Activated T-helper 1 cell treated with anti-CD3 and anti-CD28 coated beads, Interleukin-12 subunit alpha, Interleukin-12 subunit beta, Interleukin-2, Interleukin-4 antibody, amounts not matched to agents 30 ng/mL and 10 ng/mL and 1 ng/mL, durations not matched to agents 14 hours and 24 hours and 36 hours (primary cell): ENCODE measurements at places on chromosomes 5 and 9. TPM values are rescaled to one million over a fixed set of nuclear protein-coding genes. Genes with fewer than 3 reads are reported as not detected.

- peaks cover 3% of the 10 kb centered on the region for H3K27me3 ChIP-seq
- DNase-seq: no peak
- no peaks in the 10 kb centered on the region for H3K36me3 ChIP-seq
- H3K27ac ChIP-seq: no peak overlapping the region
Observed at GRCh38 chr5:139723986-139724587, 71.5 kb upstream of the PSD2 start.

DNA sequence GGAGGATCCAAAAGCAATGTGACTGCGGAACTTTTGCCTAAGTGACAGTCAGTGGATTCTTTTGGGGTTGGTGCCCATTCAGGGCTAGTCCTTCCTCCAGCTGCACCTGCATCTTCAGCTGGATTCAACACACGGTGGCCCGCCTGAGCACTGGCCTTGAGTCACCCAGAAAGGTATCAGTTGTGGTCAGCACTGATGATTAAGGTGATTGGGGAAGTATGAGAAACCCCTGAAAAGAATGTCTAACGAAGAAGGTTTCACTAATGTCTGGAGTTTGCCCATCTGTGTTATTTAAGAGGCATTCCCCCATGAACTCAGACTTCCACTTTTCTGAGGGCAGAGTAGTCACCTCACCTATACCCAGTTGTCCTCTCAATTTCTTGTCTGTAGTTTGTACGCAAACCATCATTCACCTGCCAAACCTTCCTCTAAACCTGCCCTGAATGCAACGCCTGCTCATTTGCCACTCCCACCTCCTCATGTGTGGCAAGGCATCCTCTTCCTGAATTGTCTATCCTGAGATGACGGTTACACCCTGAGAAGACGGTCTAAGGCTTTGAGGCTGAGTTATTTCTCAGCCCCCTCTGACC is 27.2 kb downstream of the CSF2 start:
- peaks cover 33% of the 10 kb centered on the region for H3K36me3 ChIP-seq
- peak overlapping the region; percentile 8 for H3K4me3 ChIP-seq
- peak overlapping the region; percentile 100 for H3K27ac ChIP-seq
- DNase-seq: no peak

The LRRTM2 gene
- total RNA-seq: 0.12 TPM in 1 of 2 replicates, not detected in the other

- H3K4me1 ChIP-seq: no peaks in the 10 kb centered on the region
- H3K27ac ChIP-seq: no peak overlapping the region
- no peaks in the 10 kb centered on the region for H3K36me3 ChIP-seq
- DNase-seq: no peak
Observed at GRCh38 chr9:34574571-34574970, 15.0 kb downstream of the CNTFR start.

The SLC6A7 gene
- not detected in 2 replicates for total RNA-seq

GRCh38 chr5:71891856-71892255 is 172.8 kb downstream of the CARTPT start:
- H3K27ac ChIP-seq: no peak overlapping the region
- peaks cover 2% of the 10 kb centered on the region for H3K27me3 ChIP-seq
- no peaks in the 10 kb centered on the region for H3K4me1 ChIP-seq
- H3K36me3 ChIP-seq: no peaks in the 10 kb centered on the region

GRCh38 chr5:83563631-83564030 is 92.1 kb downstream of the VCAN start:
- H3K27me3 ChIP-seq: peaks cover 20% of the 10 kb centered on the region
- H3K36me3 ChIP-seq: no peaks in the 10 kb centered on the region
- DNase-seq: no peak
- no peaks in the 10 kb centered on the region for H3K4me1 ChIP-seq
- no peak overlapping the region for H3K27ac ChIP-seq

DNA sequence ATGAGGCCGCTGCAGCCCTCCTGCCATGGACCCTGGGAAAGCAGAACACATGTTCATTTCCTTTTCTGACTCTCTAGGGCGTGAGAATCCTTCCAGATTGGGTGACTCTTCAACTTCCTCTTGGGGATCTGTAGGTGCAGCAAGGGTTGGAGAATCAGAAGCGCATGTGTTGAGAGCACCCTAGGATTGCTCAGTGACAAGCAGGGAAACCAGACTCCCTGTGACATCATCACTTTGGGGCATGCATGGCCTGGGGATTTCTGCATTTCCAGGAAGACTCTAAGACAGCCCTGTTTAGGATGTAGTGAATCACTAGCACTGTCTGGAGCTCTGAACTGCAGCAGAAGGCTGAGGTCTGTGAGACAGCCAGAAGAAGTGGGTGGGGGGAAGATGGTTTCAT is 15.1 kb upstream of the LCP2 start:
- H3K36me3 ChIP-seq: peaks cover 3% of the 10 kb centered on the region
- H3K4me1 ChIP-seq: peaks cover 54% of the 10 kb centered on the region
- peak overlapping the region; percentile 91 for H3K27ac ChIP-seq
- peak overlapping the region; percentile 80 for H3K4me3 ChIP-seq
- peak; percentile 61 for DNase-seq

The TMEM174 gene
- not detected in 2 replicates for total RNA-seq

- H3K27me3 ChIP-seq: no peaks in the 10 kb centered on the region
Observed at GRCh38 chr5:178839319-178839704, 20.4 kb upstream of the ZNF354B start.

The SCGB3A1 gene
- not detected in 2 replicates for total RNA-seq

- no peak for DNase-seq
- H3K4me3 ChIP-seq: no peak overlapping the region
- no peaks in the 10 kb centered on the region for H3K27me3 ChIP-seq
- no peak overlapping the region for H3K27ac ChIP-seq
- no peaks in the 10 kb centered on the region for H3K4me1 ChIP-seq
Observed at GRCh38 chr9:113721856-113722255, 154.3 kb upstream of the ZNF618 start.

The SPATA31D4 gene
- total RNA-seq: not detected in 2 replicates

DNA sequence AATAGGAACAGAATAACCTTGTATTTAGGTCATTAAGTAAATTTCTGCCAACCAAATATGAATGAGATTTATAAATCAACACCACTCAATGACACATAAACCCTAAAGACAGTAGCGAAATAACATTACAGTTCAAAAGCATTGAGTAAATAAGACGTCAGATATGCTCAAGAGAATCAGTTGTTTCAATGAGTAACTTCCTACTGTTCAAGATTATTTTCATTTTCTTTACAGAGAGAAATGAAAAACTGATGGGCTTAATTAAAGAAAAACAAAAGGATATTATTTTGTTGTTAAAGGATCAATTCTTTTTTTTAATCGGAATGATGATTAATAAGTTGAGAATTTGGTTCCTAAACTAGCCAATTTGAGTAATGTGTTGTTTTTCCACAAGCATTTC is 150.1 kb downstream of the BNC2 start:
- H3K4me1 ChIP-seq: no peaks in the 10 kb centered on the region
- no peak overlapping the region for H3K27ac ChIP-seq
- H3K4me3 ChIP-seq: no peak overlapping the region
- no peak for DNase-seq

DNA sequence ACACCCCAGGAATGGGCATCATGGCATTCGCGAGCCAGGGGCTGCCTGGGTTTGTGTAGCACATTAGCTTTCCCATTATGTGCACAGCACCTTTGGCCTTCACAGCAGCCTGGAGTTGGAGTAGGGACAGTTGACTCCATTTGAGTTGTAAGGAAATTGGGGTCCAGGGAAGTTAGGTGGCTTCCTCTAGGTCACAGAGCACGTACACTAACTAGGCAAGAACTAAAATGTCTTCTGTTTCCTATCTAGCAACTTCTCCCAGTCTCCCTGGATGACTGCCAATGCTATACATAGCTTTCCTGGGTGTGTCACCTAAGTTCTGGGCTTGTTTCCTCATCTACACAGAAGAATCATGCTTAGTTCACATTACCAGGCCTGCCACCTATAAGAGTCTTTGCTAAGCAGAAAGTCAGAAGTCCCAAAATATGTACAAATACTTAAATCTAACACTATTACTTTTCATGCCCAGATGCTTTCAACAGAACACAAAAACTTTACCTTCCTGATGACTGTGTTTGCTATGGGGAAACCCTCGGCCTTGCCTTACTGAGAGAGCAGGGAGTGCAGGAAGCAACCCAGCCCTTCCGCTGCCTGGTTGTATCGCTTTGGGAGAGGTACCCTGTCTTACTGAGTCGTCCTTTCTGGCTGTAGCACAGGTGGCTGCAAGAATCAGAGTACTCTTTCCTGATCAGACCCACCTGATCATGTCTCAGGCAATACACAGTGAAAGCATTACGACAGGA is 12.0 kb downstream of the MACROH2A1 start:
- H3K4me1 ChIP-seq: peaks cover 82% of the 10 kb centered on the region
- H3K4me3 ChIP-seq: no peak overlapping the region
- peaks cover 64% of the 10 kb centered on the region for H3K36me3 ChIP-seq

DNA sequence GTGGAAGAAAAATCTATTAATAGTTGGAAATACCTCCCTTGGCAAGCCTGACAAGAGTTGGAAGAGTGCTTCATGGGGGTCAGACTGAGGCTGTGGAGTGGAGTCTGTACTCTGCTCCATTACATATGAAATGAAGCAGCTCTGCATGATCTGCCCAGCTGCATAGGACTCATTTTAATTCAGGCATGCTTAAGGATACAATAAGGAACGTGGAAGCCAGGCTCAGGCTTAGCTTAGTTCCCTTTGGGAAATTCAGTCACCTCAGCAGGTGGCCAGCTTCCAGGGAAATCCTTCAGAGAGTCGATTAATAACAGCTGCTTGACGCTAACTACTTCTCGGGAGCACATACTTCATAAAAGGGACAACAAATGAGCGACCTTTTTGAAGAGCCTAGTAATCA is 1672.9 kb upstream of the WWC1 start:
- DNase-seq: no peak
- H3K36me3 ChIP-seq: no peaks in the 10 kb centered on the region
- no peaks in the 10 kb centered on the region for H3K27me3 ChIP-seq
- no peak overlapping the region for H3K27ac ChIP-seq
- no peaks in the 10 kb centered on the region for H3K4me1 ChIP-seq

DNA sequence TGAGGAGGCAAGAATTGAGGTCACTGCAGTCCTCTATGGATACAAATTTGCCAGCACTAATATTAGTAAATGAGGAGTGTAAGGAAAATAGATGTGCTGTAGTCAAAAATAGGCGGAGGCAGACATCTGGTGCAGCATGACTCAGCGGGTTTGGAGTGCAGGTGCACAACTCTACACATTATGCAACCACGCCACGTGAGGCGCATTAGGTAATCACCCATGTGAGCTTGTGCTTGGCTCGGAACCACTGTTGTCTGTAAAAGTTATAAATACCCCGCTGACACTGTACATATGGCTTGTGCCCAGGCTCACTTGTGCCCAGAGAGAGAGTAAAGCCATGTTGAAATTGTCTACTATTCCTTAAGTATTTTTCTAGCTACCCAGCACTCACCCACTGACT is 623.5 kb upstream of the NUDT12 start:
- no peak for DNase-seq
- H3K36me3 ChIP-seq: no peaks in the 10 kb centered on the region
- no peaks in the 10 kb centered on the region for H3K4me1 ChIP-seq
- no peak overlapping the region for H3K27ac ChIP-seq
- H3K4me3 ChIP-seq: no peak overlapping the region
- no peaks in the 10 kb centered on the region for H3K27me3 ChIP-seq

DNA sequence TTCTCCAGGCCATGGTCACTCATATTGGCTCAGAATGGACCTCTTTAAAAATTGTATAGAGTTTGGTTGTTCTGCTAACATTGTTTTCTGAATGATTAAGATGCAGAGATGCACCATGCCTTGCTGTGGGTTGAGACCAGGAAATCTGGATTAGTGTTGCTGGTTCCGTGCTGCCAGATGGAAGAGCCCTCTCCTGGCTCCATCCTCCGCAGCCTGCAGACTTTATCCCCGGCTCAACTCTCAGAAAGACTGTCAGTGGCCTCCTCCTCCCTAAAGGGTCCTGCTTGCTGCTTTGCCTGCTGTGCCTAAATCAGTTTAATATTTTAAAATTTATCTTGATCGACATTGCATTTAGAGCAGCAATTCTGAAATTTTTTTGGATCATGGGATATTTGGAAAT is 196.7 kb downstream of the TENT4A start:
- H3K4me1 ChIP-seq: no peaks in the 10 kb centered on the region
- no peak overlapping the region for H3K27ac ChIP-seq
- no peaks in the 10 kb centered on the region for H3K36me3 ChIP-seq

The SNCB gene
- not detected in 2 replicates for total RNA-seq

DNA sequence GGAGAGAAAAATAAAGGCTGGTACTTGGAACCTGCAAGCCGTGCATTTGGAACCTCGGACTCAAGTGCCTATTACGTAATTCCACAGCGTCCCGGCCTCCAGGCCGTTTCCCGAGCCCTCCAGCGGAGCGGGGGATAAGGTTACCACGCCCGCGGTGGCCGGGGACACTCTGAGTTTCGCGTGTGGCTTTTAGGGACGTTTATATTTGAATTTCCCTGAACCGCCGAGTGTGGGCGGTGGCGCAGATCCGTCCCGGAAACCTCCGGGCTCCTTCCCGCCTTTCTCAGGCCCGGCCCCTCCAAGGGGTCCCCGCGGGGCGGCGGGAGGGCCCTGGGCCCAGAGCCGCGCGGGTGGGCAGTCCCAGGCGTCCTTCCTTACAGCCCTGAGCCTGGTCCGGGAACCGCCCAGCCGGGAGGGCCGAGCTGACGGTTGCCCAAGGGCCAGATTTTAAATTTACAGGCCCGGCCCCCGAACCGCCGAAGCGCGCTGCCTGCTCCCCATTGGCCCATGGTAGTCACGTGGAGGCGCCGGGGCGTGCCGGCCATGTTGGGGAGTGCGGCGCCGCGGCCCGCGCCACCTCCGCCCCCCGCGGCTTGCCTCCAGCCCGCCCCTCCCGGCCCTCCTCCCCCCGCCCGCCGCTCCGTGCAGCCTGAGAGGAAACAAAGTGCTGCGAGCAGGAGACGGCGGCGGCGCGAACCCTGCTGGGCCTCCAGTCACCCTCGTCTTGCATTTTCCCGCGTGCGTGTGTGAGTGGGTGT is at the start of gene LMNB1:
Gene LMNB1, plus strand, starts transcription at position 638 of the 758 bp plus-strand sequence. CDS start 373 bp downstream, outside the sequence.
- H3K36me3 ChIP-seq: peaks cover 13% of the 10 kb centered on the region
- peak within 1 kb of the TSS; percentile 97 for H3K27ac ChIP-seq
- peak within 1 kb of the TSS; percentile 94 for H3K4me3 ChIP-seq

The C9orf50 gene
- not detected in 2 replicates for total RNA-seq

DNA sequence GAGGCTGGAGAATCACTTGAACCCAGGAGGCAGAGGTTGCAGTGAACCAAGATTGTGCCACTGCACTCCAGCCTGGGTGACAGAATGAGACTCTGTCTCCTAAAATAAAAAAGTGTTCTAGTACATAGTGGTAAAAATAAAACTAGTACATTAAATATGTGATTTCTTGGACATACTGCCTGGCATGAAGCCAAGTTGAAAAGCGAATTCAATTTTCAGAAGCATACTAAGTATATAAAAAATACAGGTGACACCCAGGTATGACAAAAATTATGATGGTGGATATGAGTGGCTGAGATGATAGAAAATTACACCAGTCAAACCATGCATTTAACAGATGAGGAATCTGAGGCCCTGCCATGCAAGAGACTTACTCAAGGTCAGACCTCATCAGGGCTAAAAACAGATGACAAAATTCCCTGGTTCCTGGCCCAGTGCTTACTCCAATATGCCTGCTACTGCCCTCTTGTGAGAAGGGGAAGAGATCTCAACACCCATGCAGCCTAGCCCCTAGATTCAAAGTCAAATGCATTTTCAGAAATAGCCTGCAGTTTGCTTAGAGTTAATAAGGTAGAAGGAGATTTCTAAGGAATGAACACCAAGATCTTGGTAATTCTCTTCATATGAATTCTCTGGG is 46.6 kb upstream of the GNPDA1 start:
- no peak overlapping the region for H3K4me3 ChIP-seq
- no peak overlapping the region for H3K27ac ChIP-seq
- no peak for DNase-seq
- H3K27me3 ChIP-seq: no peaks in the 10 kb centered on the region
